ENCODE measurements at places on chromosomes 16 and 17. TPM values are rescaled to one million over a fixed set of nuclear protein-coding genes. Genes with fewer than 3 reads are reported as not detected.

- peak; percentile 42 for DNase-seq
These were observed 837 bp downstream of the C1QL1 start for GRCh38 chr17:44967026-44967906.

GRCh38 chr16:20727181-20727580 is 14.4 kb downstream of the THUMPD1 start:
- no peak for DNase-seq

DNA sequence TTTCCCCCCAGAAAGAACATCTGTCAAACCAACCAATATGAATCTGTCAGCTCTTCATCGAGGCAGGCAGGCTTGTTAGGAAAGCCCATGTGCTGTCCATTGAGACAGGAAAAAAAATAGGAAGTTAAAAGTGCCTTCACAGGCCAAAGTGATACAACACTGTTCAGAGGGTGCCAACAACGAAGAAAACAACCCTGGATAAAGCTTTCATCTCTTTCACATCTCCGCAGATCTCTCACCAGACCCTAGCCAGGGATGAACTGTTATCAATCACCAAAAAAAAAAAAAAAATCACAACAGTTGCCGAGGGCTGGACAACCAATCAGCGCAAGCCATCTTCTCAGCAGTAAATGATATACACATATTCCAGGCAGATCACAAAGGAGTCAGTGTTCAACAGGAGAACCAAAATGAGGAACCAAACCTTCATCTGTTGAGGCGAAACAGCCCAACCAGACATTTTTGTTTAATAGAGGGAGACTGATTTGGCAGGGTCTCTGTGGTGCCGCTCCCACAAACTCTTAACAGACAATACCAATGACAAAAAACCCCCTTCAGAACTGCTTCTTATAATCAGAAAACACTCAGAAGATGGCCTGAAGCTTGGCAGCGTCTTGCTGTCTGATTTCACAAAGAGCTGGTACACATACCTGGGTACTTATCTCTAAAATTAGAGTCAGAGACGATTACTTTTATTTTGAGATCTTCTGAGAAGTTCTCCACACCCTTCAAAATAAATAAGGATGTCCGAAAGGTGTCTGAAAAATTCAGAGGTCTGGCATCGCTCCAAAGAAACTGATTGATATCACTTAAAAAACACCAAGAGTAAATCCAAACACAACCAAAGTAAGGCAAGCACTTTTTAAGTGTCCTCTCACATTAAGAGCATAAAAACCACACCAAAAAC is 1.8 kb downstream of the MAP3K14 start:
- no peak for DNase-seq

The NPIPB8 gene
- not detected for total RNA-seq

DNA sequence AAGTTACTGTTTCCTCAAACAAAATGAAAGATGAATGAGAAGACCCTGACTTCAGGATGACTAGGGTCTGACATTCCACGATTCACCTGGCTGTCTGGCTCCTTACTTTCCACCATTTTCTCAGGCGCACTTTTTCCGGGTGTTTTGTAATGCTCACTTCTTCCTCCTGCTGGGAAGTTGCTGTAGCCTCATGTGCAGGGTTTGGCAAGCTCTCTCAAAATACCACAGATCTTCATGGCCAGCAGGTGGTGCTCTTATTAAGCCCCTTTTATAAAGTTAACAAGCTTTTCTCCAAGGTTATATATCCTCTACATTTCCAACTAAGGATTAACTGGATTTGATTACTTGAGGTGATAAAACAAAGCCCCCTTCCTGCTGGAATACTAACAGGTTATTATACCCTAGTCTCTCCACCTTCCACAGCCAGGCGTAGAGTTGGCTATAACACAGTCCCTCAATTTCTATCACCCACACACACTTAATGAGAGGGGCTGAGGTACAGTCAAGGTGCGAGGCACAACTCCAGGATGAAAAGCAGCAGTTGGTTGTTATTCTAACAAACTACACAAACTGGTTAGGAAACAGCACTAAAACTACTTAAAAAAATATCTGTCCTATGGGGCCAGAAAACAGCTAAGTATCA is 45.4 kb downstream of the STH start:
- DNase-seq = no peak

The B4GALNT2 gene
- not detected for total RNA-seq

The FOXN1 gene
- not detected for total RNA-seq

The GDPD1 gene
- 2.1 TPM for total RNA-seq

DNA sequence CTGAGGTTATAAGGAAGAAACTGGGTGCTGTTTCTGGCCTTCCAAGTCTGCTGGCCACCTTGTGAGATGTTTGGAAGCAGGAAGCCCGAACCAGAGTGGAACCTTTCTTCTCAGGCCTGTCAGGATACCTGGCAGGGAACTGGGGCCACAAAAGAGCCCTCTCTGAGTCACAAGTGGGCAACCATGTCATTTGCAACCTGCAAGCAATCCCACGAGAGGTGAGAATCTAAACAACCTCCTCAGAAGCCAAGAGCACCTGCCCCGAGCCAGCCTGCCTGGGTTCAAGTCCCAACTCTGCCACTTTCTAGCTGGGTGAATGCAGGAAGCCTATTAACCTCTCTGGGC is 3.3 kb downstream of the COTL1 start:
- DNase-seq = no peak

DNA sequence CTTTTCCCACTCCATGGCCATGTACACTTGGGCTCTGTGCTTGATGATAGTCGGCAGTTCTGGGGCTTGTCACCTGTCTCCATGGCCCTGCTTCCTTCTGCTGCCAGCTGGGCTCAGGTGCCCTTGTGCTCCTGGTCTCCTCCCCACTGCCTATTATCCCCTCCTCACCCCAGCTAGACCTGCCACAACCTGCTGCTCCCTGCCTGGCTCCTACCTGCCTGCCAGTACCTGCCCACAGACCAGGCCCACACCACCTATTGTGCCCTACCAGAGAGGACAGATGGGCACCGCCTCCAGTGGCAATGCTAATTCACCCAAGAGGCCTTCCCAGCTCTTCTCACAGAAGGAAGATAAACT is 538 bp upstream of the RAPGEFL1 start:
- DNase-seq = no peak

The CRHR1 gene
- not detected for total RNA-seq

The PYCARD gene
- total RNA-seq = 8.2 TPM

The KRTAP4-3 gene
- total RNA-seq = not detected

- no peak for DNase-seq
These were observed 1.2 kb downstream of the DDX5 start for GRCh38 chr17:64504769-64505339.

The FAM171A2 gene
- 0.62 TPM for total RNA-seq

GRCh38 chr17:41689497-41690299 is 1.0 kb downstream of the EIF1 start:
- DNase-seq = no peak

The VPS35L gene
- 19.4 TPM for total RNA-seq

Measured in Right ventricle myocardium superior (tissue), 1 donor.